ENCODE measurements at places on chromosomes 5 and 9.

- DNase-seq: no peak
Measured at GRCh38 chr9:28363151-28363562, 789.9 kb upstream of the C9orf72 start.

- peak; percentile 41 for DNase-seq
Measured at GRCh38 chr9:133351908-133352634, 4.1 kb downstream of the RPL7A start.

DNA sequence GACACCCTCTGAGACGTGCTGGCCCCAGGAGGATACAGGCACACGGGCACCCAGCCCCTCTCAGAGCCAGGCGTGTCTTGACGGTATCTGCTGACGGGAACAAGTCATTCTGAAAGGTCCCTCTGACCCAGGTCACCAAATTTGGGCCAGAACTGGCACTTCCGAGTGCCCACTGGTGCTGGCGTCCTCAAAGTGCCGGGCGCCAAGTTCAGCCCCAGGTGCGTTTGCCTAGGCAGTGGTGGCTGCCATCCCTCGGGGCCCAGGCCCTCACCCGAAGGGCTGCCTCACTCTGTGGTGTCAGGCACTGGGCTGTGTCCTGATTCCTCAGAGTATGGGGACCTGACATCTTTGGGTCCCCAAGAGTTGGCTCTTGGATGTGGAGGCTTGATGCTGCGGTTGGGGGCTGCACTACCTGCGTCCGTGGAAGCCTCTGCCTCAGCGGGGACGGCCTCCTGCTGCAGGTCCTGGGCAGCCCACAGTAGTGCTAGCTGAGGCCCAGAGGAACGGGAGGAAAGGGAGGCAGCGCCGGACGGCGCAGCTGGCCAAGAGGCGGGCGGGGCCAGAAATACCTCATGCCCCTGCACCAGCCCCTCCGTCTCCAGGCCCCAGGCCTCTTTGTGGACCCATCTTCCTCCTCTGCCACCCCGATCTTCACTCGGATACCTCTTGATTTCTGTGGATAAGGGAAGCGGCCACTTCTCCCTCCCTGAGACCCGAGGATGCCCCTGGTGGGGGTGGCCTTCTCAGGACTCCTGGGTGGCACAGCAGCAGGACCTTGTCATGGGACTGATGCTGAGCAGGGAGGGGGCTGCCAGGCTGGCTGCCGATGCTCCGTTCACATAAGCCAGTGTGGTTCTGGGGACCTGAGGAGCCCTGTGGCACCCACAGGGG is 109.4 kb upstream of the LMX1B start:
- no peak for DNase-seq

DNA sequence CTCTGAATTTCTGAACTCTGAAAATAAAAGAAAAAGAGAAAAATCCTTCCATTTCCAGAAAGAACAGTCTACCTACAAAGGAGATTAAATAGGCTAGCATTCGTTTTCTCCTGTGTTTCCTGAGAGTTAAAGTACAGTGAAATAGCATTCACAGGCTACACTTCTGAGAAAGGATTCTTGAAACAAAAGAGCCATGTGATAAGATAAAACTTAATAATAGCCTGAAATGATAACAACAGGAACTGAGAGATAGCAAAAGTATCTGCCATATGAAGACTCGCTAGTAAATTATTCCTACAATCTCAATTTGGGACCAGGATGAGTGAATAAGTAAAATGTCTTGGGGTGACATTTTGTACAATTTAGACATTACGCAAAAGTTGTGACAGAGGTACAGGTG is 62.4 kb downstream of the FBN2 start:
- no peak for DNase-seq

DNA sequence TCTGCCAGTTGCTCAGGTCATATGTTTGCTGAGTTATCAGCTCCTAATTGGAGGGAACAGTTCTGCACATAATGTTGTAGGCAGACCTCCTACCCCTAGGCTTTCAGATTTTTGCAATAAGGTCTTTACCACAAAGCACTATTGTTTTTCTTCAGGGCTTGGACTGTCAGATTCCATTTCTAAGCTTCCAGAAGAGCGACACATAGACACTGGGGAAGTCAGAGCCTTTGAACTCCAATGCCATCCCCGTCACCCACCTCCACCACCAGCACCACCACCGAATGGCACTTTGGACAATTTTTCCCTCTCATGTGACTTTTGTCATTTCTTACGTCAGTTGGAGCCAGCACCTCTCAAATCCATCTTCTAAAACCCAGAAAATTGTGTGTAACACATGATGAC is 28.3 kb upstream of the SPRY4 start:
- DNase-seq: no peak

DNA sequence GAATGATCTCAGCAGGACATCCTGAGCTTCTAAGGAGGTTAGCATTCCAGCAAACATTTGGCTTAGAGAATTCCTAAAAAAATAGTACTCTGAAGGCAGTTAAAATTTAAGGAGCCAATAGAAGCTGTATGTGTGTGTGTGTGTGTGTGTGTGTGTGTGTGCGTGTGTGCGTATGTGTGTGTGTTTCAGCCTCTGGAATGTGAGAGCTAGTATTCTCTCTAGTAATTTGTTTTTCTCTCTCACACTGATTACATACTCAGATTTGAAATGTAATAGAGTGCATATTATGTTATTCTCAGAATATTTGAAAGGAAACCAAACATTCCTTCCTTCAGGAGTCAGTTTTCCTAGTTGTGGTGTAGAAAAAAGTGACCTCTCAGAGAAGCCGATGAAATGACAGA is 279.6 kb downstream of the TMEM38B start:
- no peak for DNase-seq

GRCh38 chr5:17058438-17058837 is 122.3 kb upstream of the MYO10 start:
- no peak for DNase-seq

- no peak for DNase-seq
Measured at GRCh38 chr9:13027879-13028278, 251.6 kb downstream of the MPDZ start.

DNA sequence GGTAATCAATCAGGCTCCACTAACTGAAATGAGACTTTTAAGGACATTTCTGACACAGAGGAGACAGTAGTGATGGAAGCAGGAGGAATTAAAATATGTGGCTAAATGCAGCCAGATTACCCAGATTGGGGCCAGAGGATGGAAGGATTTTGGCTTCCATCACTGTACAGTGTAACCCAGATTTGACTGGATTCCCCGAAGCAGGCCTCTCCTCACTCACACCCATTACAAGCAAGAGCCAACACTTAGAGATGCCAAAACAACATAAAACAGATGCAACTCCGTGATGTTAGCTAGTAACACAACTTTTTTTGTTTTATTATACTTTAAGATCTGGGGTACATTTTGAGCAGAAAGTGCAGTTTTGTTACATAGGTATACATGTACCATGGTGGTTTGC is 17.6 kb downstream of the TEK start:
- DNase-seq: no peak

DNA sequence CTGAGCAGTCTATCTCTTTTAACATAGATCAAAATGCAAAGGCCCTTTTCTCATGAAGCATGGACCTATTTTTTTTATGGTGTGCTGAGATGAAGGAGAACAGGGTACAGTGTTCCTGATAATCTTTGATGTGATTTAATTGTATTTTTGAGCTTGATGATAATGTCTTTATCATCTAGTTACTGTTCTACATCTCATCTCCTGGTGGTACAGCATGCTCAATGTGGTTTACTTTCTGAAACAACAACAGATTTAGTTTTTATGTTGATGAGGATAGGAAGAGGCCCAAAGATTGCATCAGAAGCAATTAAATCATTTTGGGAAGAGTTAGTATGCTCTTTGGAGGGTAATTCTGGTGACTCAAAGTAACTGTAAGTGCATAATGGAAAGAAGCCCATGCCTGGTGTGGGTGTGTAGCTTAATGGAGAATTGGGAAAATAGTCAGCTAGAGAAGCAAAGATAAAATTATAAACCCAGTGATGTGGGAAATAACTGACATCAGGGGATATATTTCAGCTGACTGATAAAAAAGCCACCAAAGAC is 123.0 kb upstream of the KCNN2 start:
- no peak for DNase-seq

DNA sequence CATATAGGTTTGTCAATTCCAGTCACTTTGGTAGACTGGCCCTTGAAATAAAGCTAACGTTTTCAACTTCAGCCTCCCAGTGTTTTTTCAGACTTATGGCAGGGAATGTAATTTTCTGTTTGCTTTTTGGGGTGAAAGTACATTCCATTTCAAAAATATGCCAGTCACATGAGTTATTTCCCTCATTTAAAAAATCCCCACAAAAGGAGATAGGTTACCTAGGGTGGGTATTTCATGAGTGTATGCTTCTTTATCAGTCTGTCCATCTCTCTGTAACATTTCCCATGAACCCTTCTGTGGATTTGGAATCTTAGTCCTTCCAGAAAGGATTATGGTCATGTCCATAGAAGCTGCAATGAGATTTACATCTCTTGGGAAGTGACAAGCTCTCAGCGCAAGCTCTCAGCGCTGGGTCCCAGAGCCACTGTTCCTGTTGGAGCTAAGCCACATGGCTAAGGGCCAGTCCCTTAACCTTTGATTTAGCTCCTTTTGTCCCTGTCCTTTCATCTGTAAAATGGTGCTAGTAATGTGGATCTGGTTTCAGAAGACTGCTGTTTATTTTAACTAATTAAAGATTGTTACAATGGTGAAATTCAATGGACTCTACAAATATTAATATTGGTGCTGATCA is 294.9 kb downstream of the NR3C1 start:
- no peak for DNase-seq

DNA sequence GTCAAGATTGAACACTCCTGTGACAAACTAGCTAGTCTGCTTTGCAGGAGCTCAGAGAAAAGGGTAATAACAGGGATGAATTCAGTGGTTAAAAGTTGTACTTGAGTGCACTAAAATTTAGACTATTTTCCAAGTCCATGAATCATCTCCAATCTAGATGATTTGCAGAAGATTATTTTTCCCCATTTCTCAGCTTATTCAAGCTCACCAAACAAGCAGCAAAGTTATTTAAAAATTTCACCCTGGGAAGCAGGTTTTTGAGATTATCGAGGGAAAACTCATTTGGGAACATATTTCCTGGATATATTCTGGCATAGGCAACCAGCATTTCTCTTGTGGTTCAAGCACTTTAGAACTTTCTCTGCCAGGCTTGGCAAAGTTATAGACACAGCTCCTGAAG is 311.4 kb downstream of the TLE1 start:
- DNase-seq: no peak

- peak; percentile 20 for DNase-seq
Measured at GRCh38 chr9:81729135-81729534, 39.8 kb upstream of the TLE1 start.

DNA sequence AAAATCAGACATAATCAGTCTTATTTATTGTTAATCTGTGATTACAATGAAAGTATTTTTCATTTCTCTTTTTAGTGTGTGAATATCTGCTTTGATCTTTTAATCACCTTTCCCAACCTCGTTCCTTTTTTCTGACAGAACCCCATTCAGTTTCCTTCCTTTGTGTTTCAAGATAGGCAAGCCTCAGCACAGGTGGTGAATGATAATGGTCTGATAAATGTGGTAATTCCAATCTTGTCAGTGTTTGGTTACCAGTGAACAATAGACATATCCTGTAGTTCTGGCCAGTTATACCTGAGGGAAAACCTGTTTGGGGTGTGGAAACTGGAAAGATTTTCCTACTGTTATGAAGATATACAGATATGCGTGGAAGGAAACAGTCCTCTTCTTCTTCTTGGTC is 13.5 kb downstream of the STX17 start:
- no peak for DNase-seq

- DNase-seq: no peak
Measured at GRCh38 chr5:166412191-166412590, 1879.3 kb upstream of the WWC1 start.

DNA sequence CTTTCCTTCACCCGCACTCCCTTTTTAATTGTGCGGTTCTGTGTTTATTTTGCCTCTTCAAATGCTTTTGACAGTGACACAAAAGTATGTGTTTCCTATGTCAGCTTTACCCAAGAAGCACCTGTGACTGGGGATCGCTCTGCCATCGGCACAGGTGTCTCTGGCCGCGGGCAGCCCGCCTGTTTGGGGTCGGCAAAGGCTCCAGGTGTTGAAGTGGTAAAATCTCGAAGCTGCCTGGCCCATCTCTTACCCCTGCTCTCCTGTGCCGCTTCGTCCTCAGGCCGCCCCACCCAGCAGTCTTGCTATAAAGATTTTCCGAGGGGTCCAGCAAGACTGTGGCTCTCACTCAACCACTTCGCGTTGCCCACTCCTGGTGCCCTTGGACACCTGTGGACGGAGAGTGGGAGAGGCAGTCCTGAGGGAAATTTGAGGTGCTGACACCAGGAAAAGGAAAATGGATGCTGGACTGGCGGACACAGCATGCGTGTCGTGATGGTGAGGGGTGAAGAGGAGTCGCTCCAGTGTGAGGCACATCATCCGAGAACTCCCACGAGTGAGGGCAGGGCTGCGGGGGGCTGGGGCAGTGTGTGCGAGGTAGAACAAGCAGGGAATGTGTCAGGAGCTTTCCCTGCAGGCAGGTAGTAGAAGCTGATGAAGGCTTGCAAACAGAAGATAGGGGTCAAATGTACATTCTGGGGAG is 29.1 kb upstream of the CEP72 start:
- no peak for DNase-seq

GRCh38 chr9:93064392-93065134 is 6.1 kb downstream of the SUSD3 start:
- DNase-seq: peak; percentile 92

GRCh38 chr5:79418276-79418675 is 95.7 kb downstream of the HOMER1 start:
- DNase-seq: no peak

GRCh38 chr9:135338546-135338945 is 141.0 kb upstream of the PPP1R26 start:
- no peak for DNase-seq

DNA sequence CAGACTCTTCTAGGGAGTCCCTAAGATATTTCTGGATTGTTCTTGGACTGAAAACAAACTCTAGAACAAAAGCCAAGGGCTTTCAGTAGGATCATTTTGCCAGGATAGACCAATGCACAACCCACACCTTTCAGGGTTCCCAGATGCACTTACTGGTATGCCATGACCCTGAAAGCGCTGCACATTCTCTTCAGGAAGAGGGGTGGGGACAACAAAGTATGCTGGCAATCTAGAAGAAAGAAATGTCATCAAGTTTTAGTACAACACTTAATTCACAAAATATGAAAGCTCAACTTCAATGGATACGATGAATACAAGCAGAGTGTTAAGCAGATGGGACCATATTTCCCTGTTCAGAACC is 57.2 kb downstream of the MTMR12 start:
- DNase-seq: no peak

DNA sequence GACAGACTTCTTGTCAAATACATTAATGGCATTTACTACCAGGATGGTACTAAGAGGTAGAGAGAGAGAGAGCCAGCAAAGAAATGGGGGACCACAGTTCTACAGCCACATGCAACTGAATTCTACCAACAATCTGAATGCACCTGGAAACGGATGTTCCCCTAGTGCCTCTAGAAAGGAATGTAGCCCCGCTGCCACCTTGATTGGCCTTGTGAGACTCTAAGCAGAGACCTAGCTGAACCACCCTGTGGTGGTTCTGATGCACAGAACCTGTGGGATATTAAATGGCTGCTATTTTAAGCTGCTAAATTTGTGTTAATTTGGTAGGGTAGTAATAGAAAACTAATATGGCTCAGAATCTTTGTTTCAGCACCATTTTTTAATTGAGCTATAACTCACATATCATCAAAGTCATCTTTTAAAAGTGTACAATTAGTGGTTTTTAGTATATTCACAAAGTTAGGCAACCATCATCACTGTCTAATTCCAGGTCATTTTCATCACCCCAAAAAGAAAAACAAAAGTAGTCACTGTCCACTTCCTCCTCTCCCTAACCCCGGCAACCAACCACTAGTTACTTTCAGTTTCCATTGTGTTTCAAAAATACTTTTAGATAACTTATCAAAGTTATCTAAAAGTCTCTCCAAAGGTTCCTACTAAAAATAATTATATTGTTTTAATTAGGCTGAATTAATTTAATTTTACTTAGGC is 51.7 kb downstream of the CPLANE1 start:
- no peak for DNase-seq

Measured in CD4-positive, alpha-beta T cell treated with Interleukin-15 for 1 hour (primary cell).